NCI-H510A (cell line): ENCODE measurements at places on chromosomes 11 and 22.

DNA sequence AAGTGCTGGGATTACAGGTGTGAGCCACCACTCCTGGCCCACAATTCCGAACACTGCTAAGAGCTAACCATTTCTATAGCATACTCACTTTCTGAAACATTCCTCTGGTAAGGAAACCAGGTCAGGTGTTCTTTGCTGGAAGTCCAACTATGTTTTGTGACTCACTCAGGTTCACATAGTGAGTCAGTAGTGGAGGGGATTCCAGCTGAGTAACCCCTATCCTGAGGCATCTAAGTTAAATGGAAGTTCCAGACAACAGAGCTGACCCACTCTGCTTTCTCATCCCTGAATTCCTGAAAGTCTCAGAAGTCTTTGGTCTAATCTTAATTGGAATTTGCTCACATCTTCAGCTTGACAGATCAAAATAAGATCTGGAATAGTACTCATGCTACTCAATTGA, 3.0 kb upstream of the CHRNA10 start:
- no peak for DNase-seq

- DNase-seq, result no peak
Measured at GRCh38 chr11:117923275-117923674, 5.9 kb downstream of the TMPRSS13 start.

DNA sequence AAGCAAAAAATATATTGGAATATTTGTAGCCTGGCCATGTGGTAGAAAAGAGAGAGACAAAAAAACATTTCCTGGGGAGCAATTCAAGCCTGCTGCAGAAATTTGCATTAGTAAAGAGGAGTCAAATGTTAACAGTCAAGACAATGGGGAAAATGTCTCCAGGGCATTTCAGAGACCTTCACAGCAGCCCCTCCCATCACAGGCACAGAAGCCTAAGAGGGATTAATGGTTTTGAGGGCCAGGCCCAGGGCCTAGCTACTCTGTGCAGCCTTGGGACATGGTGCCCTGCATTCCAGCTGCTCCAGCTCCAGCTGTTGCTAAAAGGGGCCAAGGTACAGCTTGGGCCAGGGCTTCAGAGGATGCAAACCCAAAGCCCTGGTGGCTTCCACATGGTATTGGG, 46.8 kb downstream of the PGR start:
- DNase-seq, result no peak

- DNase-seq, result no peak
Measured at GRCh38 chr11:64892411-64892831, 14.0 kb upstream of the EHD1 start.

- DNase-seq, result peak; percentile 7
Measured at GRCh38 chr11:63762654-63763495, 5.7 kb downstream of the ZFTA start.

GRCh38 chr11:92225568-92226330, 1.1 kb downstream of the FAT3 start:
- DNase-seq, result peak; percentile 55

DNA sequence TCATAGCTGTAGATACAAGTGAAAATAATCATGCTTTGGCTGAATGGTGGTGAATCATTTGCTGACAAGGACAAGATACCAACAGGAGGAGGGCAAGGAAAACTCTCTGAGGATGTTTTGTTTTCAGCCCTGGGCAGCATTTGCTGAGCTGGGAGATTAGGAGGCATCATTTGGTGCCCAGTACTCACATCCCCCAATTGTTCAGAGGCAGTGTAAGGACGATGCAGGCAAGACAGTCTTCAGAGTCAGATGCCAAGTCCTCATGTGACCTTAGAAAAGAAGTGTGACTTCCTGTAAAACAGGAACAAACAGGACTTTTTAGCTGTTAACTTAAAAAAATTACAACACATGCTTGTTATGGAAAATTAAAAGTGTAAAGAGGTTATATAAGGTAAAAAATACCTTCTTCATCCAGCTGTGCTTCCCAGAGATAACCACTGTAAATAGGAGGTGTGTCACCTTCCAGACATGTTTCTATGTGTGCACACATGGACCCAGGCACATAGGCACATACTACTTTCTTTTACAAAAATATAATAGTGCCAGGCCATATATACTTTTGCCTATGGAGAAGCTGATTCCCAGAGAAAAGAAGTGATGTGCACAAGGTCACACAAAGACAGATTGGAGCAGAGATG, 18.0 kb downstream of the CNTF start:
- no peak for DNase-seq

DNA sequence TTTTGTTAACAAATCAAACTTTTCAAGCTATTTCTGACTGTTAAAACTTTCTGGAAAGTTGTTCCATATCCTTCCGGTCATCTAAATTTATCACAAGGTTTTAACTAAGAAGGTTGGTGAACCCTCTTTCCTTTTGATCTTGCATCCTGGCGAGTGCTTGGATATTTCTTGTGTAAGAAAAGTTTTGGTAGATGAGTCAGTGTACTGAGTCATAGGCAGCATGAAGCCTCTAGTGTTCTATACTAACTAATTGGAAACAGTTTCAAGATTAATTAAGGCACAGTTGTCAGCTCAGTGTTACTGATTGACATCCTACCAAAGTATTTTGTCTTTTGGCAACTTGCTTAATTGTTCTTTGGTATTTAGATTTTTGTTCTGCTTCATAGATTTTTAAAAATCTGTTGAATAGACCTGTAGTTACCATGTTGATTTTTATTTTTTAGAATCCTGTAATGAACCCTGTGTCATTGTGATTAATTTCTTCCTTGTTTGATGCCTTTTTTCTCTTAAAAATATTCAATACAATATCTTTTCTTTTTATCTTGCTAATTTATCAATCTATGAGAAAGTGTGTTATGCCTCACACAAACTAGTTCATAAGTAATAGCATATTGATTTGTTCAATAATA, 38.0 kb downstream of the METTL15 start:
- DNase-seq, result no peak

DNA sequence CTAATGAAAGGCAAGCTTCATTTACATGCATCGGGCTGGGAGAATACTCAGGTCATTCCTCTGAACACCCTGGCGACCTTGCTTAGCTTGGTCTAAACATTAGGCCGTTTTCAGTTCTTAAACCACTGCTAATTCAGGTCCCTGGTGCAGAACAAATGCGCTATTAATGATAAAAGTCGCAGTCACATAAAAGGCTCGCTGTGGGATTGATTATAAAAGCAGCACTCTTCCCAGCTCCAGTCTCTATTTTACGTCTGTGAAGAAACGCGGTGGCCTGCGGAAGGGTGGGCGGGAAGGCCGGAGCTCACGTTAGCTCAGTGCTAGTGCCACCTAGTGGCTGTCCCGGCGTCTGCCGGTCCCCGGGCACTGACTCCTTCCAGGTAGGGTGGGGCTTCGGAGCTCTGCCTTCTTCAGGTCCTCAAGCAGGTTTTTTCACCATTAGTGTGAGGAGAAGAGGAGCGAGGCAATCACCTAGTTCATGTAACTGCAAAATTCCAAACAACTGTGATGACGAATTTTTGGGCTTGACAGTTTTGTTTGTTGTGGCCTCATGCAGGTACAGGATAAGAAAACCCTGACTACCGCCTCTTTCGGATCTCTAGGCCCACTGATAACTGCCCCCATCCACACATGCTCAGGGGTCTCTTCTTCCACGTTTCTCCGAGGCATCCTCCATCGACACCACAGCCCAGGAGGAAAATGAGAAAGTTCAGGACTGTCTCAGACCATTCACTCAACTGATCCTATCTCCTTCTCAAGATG, 66.5 kb upstream of the CLMP start:
- DNase-seq, result no peak

DNA sequence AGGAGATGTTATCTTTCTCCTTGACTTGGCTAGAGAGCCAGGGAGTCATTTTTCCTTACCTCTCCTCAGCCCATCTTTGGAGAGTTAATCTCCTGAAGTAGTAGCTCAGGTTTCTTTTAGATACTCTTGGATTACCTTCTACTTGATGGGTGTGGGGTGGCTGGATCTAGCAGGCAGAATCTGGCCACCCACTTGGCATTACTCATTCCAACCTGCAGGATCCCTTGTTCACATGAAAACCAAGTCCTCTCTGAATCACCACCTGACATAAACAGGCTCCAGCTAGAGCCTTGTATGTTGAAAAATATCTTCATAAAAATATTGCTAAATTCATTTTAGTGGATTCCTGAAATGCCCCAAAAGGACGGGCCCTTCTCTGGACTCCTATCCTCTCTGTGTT, 250.6 kb upstream of the PLET1 start:
- DNase-seq, result no peak

DNA sequence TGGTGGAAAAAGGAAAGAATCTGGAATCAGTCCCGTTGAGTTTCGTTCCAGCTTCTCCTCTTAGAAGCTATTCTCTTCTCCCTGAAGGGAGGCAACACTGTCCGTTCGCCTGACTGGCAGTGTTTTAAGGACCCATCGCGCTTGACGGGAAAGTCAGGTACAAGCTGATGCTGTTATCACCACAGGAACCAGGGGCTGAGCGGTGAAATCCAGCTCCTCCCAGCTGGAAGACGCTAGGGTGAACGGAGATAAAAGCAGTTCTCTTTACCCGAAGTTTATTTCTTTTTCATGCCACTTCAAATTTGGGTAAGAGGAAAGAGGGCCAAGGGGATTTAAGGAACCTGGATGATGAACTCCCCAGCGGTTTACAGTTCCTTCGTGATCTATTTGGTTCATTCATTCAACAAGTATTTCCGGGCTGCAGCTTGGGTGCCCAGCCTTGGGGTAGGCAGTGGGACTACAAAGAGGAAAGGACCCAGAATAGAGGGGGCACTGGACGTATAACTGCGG, 551 bp upstream of the DEUP1 start:
- peak; percentile 66 for DNase-seq

- no peak for DNase-seq
Measured at GRCh38 chr11:6237266-6237665, 1.6 kb upstream of the CNGA4 start.
